ENCODE measurements at places on chromosomes 16 and 17. TPM values are rescaled to one million over a fixed set of nuclear protein-coding genes. Genes with fewer than 3 reads are reported as not detected.

GRCh38 chr17:79715943-79716797 lies 14.6 kb upstream of the ENPP7 start:
- no peak for DNase-seq

DNA sequence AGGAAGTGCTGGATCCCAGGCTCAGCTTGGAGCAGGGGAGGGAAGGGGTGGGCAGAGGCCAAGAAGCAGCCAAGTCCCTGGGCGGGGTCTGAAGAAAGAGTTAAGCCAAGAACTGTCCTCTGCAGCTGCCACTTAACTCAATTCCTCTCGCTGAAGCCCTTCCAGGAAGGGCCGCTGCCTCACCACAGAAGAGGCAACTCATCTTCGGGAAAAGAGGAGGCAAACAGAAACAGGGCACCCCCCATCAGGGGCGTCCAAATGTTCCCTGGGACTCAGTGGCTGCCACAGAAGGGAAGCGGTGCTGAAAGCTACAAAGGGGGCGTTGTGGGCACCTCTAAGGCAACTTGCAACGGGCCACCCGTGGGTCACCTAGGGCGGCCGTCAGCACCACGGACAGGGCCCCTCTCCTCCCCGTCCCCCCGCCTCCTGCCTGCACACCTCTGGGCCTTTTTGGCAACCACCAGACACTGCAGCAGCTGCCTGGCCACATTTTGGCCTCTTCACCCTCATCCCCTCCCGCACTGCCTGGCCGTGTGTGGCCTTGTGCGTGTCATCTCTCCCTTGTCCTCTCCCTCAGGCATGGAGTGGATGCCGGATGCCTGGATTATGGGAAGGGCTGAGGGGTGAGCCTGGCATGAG lies 2.5 kb downstream of the TLCD3B start:
- DNase-seq = no peak

GRCh38 chr16:7590934-7591333 lies 258.3 kb downstream of the RBFOX1 start:
- DNase-seq = no peak

GRCh38 chr17:55722742-55723487 lies at the start of gene TMEM100:
TSS of gene TMEM100 (minus strand) at chr17:55722864. CDS start at chr17:55721070, 1,794 bp downstream.
- DNase-seq = peak; percentile 91

Gene TBC1D3B
- total RNA-seq = 5.0 TPM

Gene MYH13
- total RNA-seq = not detected

All from A673 (cell line).